ENCODE measurements at places on chromosomes 4 and X.

DNA sequence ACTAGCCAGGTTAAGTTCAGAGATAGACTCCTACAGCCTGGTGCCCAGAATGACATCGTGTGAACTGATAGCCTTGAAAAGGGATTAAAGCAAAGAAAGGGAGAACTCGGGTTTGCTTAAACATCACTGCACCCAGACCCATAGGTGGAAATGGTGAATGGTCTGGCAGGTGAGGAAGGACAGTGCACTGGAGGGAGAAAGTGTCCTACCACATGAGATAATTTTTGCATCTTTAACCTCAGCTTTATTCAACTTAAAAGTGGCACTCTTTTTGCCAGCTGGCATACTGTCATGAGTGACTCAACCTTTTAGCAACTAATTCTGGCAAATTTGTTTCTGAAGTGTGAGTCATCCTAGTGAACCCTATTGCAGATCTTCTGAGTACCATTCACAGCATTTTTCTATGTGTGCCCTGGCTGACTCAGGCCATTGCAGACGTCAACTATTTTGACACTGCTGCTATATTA lies 53.0 kb upstream of the DAPP1 start:
- no peak for DNase-seq

DNA sequence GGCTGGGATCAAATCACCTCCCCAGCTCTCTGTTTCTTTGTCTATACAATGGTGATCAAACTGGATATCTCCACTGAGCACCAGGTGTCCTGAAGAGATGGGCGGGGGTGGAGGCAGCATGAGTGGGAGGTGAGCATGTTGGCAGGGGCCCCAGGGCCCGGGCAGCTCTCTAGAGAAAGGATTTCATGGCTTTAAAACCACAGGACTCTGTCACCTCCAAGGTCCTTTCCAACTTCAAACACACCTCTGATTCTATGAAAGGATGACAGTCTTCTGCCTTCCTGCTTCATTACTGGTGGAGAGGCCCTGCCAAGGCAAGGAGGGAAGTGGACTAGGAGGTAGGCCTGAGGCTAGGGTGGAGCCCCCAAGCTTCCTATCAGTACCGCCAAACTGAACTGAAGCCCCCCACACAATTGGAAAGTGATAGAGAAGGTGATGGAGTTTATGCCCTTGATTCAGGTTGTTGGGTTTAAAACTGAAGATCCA lies 38.6 kb downstream of the TRIM2 start:
- DNase-seq = no peak

GRCh38 chr4:122639181-122639580 lies 18.3 kb upstream of the IL21 start:
- DNase-seq = no peak

DNA sequence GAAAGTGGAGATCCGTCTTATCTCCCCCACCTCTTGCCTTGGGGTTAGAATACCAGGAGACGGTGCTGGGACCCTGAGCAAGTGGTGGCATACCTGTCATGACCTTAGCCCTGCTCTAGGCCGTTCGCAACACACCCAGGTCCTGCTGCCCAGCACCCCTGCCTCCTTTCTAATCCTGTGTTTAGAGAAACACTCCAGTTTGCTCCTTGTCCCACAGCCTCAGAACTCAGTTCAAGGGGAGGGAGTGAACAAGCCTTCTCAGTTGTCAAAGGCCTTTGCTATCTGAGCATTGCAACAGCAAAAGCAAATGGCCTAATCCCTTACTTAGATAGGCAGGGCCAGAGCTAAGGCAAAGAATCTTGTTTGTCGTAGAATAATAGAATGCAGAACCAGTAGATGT lies 67.9 kb downstream of the CHRNA9 start:
- DNase-seq = no peak

- DNase-seq = no peak
These were observed 48.0 kb downstream of the MAGEA9 start for GRCh38 chrX:149829751-149830191.

DNA sequence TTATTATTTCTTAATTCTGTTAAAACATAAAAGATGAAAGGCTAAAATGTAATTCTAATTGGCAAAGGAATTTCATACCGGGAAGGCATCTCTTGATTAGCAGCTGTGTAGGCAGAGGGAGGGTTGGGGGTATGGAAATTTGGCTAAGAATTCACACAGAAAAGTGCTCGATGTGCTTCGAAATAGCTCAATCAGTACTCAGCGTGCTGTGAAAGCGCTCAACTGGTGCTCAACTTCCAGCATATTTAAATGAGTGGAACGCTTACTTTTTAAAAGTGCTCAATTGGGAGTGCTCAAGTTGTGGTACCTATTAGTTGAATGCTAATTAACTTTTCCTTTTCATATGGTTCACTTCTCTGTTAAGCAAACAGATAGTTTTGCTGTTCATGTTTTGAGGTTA lies 695.9 kb upstream of the ATOH1 start:
- DNase-seq = no peak

DNA sequence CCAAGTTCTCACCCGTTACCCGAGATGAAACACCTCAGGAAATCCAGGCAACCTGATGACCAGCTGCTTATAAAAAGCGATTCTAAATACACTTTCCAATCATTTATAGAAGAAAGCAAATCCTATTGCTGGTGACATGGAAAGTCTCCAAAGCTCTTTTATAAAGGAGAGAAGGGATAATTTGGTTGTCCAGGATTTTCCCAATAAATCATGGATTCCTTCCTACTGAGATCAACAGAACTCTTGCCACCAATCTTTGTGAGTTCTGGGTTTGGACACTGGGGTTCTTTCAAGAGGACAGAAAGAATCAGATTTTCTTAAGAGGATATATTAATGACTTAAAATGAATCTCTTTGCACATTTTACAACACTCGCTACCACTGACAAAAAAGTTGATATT lies 24.7 kb upstream of the SOD3 start:
- DNase-seq = no peak

GRCh38 chr4:24476282-24476681 lies 108.1 kb downstream of the DHX15 start:
- DNase-seq = no peak

DNA sequence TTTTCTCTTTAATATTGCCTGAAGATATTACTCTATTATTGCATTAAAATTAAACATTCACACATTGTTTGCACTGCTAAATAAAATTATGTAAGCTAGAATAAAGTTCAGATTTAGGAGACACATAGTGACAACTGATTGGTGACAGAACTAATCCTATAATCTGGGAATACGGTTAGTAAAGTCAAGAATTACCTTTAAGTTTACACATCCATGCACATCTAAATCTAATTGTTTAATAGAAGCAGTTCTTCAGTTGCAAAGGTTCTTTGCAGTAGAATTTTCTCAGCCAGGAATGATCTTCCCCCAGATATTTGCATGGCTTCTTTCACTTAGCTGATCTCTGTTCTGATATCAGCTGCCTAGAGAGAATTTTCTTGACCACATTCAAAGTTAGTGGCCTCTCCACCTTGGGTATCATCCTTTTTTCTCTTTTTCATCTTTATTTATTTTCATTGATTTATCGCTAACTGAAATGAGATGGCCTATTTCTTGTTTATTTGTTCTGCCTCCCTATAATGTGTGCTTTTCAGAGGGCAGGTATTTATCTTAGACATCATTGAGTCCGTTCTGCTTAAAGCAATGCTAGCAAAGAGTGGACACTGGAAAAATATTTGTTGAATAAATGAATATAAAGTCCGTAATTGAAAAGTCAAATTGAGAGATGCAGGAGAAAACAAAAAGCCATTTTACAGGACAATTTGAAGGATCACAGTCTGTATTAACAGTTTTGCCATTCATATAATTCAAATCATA lies 12.6 kb downstream of the AFP start:
- no peak for DNase-seq
